ENCODE measurements at places on chromosomes 11 and 22.

- DNase-seq, result no peak
Measured at GRCh38 chr11:80958361-80958760, 1517.5 kb upstream of the TENM4 start.

- no peak for DNase-seq
Measured at GRCh38 chr11:69425895-69426544, 55.4 kb upstream of the LINC01488 start.

DNA sequence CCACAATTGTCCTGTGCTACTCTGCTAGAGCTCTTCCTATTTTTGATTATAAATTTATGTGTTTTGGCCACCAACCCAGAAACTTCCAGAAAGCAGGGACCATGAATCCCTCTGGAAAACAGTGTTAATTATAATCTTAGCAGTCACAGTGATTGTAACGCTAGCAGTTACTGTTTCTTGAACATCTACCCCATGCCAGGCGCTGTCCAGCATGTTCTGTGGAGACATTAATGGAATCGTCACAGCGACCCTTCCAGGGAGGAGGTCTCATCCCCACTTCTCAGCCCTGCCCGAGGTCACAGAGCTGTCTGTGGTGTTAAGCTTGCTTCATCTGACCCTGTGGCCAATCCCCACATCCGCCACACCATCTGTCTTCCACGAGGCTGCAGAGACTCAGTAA is 13.9 kb upstream of the PNPLA5 start:
- no peak for DNase-seq

GRCh38 chr22:17232406-17232805 is 13.2 kb upstream of the ADA2 start:
- DNase-seq, result no peak

- no peak for DNase-seq
Measured at GRCh38 chr22:44003405-44004103, 20.5 kb upstream of the PARVB start.

- no peak for DNase-seq
Measured at GRCh38 chr22:17972385-17973191, 51.8 kb downstream of the MICAL3 start.

- DNase-seq, result no peak
Measured at GRCh38 chr11:11983427-11983826, 25.0 kb downstream of the DKK3 start.

DNA sequence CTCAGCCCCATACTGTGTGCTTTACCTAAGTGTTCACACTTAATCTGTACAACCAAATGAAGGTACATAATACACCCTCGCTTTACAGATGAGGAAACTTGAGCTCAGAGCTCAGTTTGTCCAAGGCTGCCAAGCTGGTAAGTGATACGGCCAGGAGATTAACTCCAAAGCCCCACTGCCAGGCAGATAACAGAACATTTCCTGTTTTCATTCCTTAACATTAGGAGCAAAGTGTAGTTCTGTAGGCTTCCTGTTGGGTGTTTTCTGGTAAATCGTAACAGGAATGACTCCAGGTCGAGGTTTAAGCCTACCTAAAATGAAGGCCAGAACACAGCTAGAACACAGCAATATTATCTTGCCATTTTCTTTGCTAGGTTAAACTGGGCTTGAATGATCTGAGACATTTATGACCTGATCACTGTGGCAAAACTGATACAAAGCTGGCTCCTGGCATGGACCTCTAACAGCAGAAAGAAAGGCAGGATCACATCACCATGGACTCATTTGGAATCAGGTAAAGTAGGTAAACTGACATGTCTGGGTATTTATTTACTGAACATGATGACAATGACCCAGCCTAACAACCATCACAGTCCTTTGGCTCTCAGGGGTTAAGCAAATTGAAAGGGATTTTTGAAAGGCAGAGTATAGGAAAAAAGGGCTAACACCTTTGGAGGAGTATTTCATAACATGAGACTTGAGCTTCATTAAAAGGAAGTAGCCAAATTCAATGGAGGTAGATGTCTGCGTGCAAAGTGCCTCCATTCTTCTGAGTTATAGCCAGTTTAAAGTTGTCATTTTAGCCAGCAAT is 3.9 kb upstream of the NUP50 start:
- no peak for DNase-seq

DNA sequence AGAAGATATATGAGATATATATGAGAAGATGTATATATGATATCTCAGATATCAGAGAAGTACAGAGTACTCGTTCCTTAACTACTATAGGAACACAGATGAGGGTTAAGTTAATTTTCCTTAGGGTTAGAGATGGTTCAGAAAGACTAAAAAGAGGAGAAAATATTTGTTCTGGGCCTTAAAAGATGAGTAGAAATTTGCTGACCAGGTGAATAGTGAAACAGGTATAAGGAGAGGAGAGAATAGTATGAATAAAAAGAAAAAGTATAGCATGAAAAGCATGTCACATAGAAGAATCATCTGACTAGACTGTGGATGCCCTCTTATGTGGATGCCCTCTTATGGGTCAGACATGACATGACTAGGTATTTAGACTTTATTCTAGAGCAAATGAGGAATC is 6.3 kb upstream of the RAB39A start:
- no peak for DNase-seq
